NCI-H1694 treated with DMSO at 0.1 percent for 48 hours (cell line): ENCODE measurements at places on chromosomes 5 and 9.

- peak; percentile 49 for DNase-seq
Observed at GRCh38 chr9:22469928-22470544, 23.4 kb downstream of the DMRTA1 start.

- no peak for DNase-seq
Observed at GRCh38 chr9:93983875-93984274, 28.7 kb upstream of the BARX1 start.

DNA sequence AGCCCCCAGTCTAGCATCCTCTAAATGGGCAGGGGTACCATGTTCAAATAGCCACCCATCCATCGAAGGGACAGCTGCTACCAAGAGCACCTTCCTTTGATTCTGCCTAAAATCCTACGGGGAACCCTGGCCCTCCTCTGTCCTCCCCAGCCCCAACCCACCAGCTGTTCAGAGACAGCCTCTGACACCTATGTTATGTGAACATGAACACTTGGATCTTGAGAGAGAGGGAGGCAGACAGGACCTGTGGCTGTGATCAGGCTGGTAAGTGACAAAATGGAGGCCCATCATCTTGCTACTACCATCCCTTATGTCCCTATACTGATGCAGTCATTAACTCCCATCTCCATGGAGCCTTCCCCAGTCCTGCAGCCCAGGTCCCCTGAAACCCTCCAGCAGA, 8.2 kb downstream of the SLC23A1 start:
- no peak for DNase-seq

GRCh38 chr5:160333721-160334120, 21.4 kb upstream of the CCNJL start:
- DNase-seq: no peak

DNA sequence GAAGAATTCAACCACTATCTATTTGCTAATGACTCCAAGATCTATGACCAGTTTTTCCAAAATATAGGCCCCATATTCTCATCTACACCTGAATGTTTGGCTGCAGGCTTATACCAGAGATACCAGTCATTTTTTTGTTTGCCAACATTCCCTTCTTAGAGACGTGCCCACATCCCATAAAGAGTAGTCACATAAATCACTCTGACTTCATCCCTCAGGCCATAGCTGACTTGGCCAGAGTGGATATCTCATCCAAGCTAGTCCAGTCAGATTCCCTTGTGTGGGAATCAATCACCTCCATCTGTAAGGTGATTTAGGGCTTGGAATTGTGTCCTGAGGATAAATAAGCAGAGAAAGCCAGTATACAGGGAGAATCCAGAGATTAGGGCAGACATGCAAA, 124.3 kb upstream of the SLC24A2 start:
- no peak for DNase-seq

- DNase-seq: no peak
Observed at GRCh38 chr5:21071986-21072385, 1084.0 kb upstream of the CDH18 start.
